ENCODE measurements at places on chromosomes 5 and 9.

DNA sequence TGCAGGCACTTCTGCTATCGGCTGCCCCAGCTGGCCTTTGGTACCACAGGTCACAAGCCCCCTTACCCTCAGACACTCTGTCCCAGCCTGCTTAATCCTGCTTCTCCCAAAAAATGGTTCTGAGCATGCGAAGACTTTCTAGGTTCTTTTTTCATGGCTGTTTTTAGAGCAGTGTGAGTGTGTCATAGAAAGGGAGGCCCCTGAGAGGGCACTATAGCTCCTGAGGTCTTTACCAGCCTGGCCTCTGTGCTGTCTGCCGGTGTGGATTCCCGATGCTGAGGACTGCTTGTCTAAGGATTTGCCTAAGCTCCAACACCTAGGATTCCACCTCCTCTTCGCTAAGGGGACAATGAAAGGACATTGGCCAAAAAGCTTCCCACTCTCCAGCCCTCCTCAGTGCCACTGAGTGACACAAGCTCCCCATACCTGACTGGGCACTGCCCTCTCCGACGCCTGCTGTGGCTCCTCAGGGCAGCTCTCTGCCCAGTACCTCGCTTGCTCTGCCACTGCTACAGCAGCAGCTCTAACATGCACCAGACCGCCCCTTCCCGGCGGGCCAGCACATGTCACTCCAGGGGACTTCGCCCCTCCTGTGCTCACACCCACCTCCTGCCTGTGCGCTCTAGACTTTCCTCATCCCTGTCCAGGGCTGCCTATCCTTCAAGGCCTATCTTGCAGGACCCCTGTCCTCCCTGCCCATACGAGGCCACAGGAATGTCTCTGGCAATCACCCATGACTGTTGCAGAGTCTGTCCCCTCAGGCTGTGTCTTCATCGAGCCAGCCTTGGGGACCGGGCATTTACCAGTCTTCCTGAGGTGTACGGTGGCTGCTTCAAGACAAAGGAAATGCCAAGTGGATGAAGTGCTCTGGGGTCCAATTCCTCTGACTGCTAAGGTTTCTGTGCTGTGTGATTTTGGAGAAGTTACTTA lies 21.0 kb downstream of the MACROH2A1 start:
- DNase-seq = no peak

GRCh38 chr5:111550282-111551020 lies 38.1 kb upstream of the STARD4 start:
- DNase-seq = peak; percentile 96

DNA sequence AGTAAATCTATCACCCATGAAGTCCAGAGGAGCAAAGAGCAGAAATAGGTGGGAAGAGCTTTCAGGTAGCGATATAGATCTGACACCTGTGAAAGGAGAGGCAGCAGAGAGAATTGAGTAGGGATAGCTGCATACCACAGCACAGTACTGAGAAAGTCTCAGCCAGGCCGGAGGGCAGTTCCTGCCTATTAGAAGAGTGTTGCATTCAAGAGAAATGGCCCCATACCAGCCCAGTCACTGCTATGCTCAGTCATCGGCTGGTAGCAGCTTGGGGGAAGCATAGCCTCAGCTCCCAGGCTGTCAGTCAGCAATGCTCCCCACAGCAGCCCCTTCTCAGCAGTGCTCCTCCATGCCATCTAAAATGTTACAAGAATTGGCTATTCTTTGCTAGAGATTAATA lies 285.1 kb upstream of the CDH6 start:
- DNase-seq = no peak

GRCh38 chr5:80755626-80756025 lies 100.8 kb upstream of the DHFR start:
- peak; percentile 25 for DNase-seq

- DNase-seq = no peak
Measured at GRCh38 chr9:74016004-74016403, 481.1 kb upstream of the RORB start.

DNA sequence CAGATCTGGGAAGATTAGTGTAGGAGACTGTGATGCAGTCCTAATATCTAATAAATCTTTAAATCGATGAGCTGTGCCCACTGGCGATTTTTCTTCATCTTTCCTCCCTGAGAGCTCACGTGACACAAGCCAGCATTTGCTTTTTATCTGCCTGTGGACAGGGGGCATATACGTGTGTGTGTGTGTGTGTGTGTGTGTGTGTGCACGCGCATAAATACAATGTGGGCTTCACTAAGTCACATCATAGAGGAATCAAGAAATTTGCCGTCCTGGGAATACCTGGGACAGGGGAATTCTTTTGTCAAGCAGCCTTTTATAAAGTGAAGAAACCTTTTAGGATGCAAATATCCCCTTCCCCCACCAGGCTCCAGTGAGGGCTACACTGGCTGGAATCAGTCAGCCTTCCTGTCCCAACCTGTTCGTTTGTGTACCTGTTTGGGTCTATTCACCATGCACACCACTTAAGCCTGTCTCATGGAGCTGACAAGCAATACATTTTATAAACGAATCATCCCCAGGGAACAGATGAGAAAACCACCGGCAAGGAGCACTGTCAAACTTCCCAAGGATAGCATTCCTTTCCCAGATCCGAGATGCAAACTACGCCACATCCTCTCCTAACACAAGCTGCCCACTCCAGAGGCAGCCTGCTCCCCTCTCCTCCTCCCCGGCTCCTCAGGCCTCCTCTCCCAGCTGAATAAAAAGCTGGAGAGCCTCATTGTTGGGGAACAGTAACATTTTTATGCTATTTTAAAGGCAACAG lies 2.7 kb downstream of the EPB41L4B start:
- DNase-seq = no peak

DNA sequence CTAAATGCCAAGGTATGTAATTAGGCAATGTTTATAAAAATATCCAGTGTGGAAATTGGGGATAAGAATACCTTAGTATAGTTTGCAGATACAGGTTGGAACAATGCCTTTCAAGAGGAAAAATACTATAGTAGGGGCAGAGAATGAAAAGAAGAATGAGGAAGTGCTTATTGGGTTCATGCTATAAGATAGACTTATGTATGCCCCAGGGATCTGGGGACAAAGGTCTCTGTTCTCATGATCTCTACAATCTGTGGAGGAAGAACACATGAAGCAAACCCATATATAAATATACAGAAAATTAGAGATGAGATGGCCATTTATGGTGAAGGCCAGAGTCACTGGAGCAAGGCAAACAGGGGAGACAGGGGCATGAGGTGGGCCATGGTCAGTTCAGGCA lies 106.5 kb upstream of the DAB2 start:
- DNase-seq = no peak

DNA sequence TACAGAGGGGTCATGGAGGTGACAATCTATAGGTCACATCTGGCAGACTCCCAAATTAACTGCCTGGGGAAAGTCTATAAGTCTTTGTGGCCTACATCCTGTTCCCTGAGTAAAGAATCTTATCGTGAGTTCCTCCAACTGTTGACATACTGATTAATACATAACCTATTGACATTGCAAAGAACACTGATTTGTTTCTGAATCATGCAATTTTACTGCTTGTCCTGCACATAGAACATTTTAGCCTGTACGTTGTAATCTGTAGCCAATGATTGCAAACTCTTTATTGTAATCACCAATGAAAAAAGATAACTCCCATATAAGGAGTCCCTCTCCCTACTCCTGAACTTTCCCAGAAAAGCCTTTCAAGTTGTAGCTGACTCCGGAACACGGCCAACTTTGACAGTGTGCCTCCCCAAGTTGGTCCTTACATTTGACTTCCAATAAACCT lies 18.8 kb upstream of the OR2K2 start:
- DNase-seq = no peak

- peak; percentile 81 for DNase-seq
Measured at GRCh38 chr5:69334793-69335268, 2.2 kb upstream of the CCDC125 start.

- no peak for DNase-seq
Measured at GRCh38 chr5:145750199-145750598, 84.9 kb downstream of the PRELID2 start.

DNA sequence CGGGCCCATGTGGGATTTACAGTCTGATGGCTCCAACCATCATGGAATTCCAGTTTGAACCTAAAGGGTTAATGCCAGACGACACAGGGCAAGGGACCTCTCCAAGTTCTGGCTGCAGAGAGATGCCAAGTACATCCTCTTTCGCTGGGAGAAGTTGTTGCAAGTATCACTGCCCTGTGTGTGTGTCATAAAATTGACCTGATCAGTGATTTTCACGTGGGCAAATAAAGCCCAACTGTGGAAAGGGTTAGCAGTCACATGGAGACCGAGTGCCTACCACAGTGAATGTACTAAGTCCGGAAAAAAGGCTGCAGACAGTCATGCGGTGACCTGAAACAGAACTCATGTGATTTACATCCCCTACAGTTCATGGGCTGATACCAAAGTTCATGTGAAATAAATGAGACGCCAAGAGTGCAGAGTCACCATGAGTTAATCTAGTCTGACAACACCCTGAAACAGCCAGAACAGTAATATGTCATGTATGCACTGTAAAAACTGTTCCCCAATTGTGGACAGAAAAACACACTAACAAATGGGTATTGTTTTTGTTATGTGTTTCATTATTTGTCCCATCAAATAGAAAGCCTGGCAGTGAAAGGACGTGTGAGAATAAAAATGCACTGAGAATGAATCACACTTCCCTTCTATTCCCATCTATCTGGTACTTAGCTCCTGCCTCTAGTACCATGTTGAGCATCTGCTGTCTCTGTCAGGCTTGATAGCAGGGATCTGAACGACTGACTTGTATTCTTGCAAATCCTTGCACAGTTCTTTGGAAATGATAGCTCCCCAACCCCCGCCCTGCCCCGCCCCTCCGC lies 115.7 kb downstream of the SUSD1 start:
- peak; percentile 65 for DNase-seq

GRCh38 chr5:116032991-116033390 lies 719 bp downstream of the ARL14EPL start:
- no peak for DNase-seq
